ENCODE measurements at places on chromosomes 1 and 21. TPM values are rescaled to one million over a fixed set of nuclear protein-coding genes. Genes with fewer than 3 reads are reported as not detected.

Gene GPR52
- 1.7 TPM for total RNA-seq

- no peak for DNase-seq
These were observed 128.1 kb downstream of the IER5 start for GRCh38 chr1:181216591-181216994.

- DNase-seq = no peak
These were observed 20.5 kb upstream of the CNN3 start for GRCh38 chr1:94947437-94947836.

DNA sequence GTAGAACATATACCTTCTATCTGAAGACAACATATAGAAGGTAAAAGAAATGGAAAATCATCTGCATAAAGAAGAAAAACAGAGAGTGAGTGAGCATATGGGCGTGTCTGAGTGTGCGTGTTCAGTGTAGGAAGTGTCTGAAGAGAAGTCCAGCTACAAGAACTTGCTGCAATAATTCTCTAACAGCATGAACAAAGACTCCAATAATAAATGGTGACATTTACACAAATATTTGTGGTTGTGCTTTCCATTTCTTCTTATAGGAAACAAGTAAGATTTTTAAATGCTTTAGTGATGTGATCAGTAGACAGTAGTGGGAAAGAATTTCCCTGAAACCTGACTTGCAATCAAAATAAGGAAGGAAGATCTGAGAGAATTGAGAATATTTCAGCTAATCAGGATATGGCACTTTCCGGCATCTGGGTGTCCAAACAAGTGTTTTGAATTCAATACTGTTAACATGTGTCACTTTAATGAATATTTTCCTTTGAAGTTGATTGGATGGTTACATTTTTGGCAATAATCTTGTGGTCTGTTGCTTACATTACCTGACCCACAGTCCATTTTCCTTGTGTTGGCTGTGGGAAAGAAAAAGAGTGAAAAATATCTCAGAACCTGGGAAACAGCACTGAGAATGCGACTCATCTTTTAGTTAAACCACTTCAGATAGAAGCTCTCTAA, 154.0 kb downstream of the TGFB2 start:
- DNase-seq = no peak

Gene ACAP3
- 97.3 TPM for total RNA-seq

- no peak for DNase-seq
These were observed 15.8 kb downstream of the CDA start for GRCh38 chr1:20604678-20605077.

GRCh38 chr1:216841165-216841564, 117.9 kb upstream of the ESRRG start:
- no peak for DNase-seq
